ENCODE measurements at places on chromosomes 4 and X.

GRCh38 chr4:123073650-123074049 lies 151.3 kb upstream of the NUDT6 start:
- DNase-seq = no peak

GRCh38 chr4:172945611-172946010 lies 223.0 kb upstream of the GALNT7 start:
- DNase-seq = no peak

- DNase-seq = no peak
Observed at GRCh38 chr4:54065282-54066087, 1.1 kb upstream of the CHIC2 start.

DNA sequence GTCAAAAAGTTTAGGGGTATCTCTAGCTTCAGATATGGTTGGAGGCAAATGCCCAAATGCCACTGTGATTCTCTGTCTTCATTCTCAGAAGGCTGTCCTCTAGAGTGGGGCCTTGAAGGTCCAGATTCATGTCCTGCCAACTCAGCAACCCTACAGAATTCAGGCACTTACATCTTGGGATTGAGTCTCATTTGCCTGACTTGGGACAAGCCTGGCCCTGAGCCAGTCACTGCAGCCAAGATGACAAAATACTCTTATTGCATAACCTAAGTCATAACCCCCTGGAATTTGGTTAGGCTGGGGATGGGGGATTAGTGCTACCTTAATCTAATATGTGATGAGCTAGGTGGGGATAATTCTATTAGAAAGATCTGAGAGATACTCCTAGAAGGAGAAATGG lies 100.5 kb downstream of the AREG start:
- no peak for DNase-seq

DNA sequence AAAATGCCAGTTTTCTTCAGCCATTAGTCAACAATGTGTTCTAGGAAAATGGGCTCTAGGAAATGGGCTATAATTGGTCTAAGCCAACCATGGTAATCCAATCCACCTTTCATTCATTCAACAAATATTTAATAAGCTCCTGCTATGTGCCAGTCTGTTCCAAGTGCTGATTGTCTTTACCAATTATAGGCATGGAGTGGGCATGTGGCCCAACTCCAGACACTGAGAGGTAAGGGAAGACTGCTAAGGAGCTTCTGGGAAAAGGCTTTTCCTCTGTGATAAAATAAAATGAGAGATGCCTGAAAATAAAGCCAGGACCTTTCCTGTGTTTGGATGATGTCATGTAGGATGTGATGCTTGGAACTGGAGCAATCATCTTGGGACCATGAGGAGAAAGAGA lies 43.3 kb downstream of the HOPX start:
- no peak for DNase-seq

DNA sequence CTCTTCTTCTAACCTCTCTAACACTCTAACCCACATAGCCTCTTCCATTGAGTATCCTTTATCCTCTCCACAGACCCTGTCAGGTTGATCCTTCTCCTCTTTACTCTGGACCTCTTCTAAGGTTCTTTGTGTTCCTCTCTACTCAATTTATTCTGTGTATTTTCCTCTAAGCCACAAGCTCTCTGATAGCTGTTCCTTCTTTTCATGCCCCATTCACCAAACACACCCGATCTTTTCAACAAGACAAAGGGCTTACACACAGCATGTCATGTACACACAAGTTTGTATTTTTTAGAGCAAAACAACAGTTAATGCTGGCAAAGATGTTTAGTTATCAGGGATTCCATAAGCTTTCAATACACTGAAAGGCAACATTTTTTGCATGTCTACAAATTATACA lies 1.9 kb downstream of the SPIN2B start:
- no peak for DNase-seq

- no peak for DNase-seq
Observed at GRCh38 chrX:66144258-66144657, 19.8 kb upstream of the HEPH start.

DNA sequence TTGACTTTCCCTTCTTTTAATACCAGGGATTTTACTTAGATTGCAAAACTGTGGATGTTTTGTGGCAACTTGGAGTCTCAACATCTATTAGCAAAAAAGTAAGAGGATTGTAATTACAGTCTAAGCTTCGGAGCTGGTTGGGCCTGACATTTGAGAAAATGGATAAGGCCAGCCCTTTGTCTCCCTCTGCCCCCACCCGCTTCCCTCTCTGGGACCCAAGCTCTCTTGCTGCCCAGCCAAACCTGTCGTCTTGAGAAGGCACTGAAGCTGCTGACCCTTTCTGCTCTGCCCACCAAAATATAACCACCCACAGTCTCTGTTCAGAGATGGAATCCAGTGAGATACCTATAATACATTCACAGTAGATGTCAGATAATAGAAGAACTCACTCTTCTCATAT lies 49.6 kb downstream of the SHROOM3 start:
- DNase-seq = no peak

DNA sequence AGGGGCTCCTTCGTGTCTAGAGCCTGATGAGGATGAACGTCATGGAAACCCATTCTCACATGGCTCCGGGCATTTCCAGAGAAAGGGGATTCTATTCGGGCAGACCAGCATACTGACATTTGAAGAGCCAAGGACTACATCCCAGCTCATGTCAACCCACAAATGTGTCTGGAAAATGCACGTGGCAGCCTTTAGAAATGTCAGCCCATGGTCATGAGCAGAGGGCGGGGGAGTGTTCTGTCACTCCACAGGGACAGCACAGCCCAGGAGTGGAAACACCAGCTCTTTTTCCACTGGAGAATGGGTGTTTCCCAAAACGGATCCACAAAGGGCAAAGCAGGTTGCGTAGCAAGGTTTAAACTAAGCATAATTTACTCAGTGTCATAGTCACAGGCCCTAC lies 207.0 kb downstream of the BCOR start:
- DNase-seq = no peak

GRCh38 chr4:176319704-176320339 lies at the start of gene SPCS3:
Gene SPCS3 (plus strand): TSS chr4:176319966. CDS start chr4:176320077, 111 bp downstream.
- peak; percentile 95 for DNase-seq

- no peak for DNase-seq
Observed at GRCh38 chr4:130419211-130419975, 1323.4 kb downstream of the C4orf33 start.

- DNase-seq = no peak
Observed at GRCh38 chr4:158682066-158682465, 10.0 kb downstream of the ETFDH start.

DNA sequence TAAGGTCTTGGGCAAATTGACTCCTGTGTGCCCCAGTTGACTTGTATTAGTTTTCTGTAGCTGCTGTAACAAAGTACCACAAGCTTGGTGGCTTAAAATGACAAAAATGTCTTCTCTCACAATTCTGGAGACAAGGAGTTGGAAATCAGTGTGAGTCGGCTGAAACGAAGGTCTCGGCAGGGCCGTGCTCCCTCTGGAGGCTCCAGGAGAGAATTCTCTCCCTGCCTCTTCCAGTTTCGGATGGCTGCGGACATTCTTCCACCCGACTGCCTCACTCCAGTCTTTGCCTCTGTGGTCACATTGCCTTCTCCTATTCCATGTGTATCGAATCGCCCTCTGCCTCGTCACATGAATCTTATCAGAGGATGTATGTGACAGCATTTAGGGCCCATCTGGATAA lies 66.0 kb upstream of the PHOX2B start:
- no peak for DNase-seq

- no peak for DNase-seq
Observed at GRCh38 chr4:182189103-182189878, 53.9 kb upstream of the TENM3 start.

GRCh38 chr4:15720851-15721250 lies 18.0 kb downstream of the BST1 start:
- no peak for DNase-seq

DNA sequence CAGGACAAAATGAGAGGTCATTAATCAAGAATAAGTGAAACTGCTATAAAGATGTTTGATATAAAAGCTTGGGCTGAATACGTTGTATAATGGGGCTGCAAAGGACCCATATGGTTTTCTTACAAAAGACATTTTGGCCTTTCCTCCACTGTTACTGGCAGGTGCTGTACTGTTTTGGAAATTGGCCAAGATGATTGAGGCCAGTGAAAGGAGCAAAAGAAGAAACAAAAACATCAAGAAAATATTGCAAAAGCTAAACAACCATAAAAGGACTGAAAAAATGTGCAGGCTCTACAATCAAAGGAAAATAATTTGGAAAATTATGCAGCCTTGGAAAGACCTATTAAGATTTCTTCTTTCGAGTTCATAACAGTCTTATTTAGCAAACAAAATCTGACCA lies 222.2 kb upstream of the PPP1R2C start:
- DNase-seq = no peak

DNA sequence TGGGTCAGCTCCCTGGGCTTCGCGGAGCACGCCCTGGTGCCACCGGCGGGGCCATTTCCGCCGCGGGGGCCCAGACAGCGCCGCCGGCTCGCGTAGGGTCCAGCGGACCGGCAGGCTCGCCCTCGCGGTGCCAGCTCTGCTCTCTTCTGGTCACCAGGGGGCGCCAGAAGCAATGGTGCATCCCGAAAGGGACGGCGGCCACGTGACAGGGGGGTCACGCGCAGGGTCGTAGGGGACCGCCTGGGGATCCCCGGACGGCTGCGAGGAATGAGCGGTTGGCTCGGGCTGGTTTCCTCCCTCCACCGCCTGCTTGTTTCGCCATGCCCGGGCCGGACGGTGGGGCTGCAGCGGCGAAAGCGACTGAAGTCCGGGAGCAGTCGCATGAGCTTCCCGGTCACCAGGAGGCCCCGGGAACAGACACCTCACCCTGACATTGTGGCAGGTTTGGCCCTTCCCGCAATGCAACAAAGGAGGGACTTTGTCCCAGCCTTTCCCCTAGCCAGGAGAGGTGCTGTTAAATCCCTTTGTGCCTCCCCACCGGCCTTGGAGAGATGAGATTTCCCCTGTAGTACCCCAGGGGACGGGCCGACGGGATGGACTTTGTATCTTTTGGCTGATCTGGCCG lies 15.8 kb downstream of the ZCCHC12 start:
- DNase-seq = no peak

DNA sequence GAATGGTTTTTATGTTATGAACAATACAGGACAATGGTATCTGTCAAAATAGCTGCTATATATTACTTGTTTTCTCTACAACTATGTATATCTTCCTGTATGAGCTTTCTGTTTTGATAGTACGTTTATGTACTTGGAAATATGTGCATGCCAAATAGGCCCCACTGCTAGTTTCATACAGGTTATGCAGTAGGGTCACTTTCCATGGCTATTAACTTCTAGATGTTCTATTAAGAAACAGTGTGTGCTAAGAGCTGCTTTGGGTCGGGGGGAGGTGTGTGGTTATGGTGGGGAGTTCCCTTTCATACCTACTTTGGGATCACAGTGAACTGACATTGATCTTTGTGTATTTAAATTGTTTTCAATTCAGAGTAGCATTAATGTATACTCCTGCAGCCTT lies 30.9 kb downstream of the RBPJ start:
- DNase-seq = no peak

- DNase-seq = no peak
Observed at GRCh38 chr4:102169345-102169744, 175.9 kb downstream of the SLC39A8 start.

Measured in left renal pelvis (tissue), 4 donors.